ENCODE measurements at places on chromosomes 7 and 10.
A peak's percentile ranks its signal among the peaks of the same experiment; 100 is the strongest.

DNA sequence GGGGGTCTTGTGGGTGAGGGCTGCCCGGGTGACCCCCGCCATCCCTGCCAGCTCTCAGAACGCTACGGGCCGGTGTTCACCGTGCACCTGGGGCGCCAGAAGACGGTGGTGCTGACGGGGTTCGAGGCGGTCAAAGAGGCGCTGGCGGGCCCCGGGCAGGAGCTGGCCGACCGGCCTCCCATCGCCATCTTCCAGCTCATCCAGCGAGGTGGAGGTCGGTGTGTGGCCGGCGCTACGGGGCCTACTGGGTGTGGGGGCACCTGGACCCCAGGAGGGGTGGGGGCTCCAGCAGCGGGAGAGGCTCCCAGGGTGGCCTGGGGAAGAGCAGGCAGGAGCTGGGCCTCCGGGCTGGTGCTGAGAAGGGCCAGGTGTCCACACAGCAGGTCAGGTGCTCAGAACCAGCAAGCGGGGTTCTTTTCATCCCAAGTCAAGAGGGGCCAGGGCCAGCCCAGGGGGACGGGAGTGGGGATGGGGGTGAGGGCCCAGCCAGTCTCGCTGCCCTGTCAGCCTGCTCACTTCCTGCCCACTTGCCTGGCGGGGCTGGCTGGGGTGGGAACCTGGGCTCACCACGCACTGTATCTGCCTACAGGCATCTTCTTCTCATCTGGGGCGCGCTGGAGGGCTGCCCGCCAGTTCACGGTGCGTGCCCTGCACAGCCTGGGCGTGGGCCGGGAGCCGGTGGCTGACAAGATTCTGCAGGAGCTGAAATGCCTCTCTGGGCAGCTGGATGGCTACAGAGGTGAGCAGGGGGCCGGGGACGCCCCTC is 1.6 kb downstream of the CYP2W1 start:
- no peak for DNase-seq

- no peak for DNase-seq
Observed at GRCh38 chr10:95789902-95790301, 33.9 kb downstream of the ENTPD1 start.

DNA sequence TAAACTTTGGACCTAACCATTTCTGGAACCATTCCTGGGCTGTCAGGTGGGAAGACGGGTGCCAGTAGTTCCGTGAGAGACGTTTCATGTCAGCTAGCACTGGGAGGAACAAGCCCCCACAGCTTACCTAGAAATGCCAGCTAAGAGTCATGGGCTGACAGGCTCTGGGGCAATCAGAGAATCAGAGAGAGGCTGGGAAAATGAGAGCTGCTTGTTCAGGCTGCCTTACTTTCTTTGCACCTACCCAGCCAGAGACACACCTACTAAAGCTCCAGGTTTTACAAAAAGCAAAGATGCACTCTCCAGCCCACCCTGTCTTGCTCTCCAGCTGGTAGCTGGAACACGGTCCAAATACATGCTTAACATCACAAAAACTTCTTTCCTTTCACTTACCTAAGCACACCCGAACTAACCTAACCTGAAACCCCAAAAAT is 688 bp downstream of the PTN start:
- DNase-seq: no peak

DNA sequence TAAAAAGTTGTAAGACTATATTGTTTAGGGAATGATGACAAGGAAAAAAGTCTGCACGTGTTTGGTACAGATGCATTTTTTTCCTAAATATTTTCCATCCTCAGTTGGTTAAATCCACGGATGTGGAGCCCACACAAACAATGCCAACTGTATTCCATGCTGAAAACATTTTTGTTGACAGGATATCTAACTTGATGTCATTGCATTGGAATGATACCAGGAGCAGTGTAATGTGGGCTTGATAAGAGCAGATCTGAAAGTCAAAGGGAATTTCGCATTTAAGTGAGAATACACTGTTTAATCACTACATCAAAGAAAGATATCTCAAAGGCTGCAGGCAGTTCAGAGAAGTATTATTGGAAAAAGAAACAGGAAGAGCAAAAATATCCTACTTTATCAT is 49.5 kb upstream of the TMEM140 start:
- no peak for DNase-seq

- DNase-seq: no peak
Observed at GRCh38 chr10:5951721-5952407, 25.5 kb downstream of the IL15RA start.

- DNase-seq: no peak
Observed at GRCh38 chr10:104707602-104708459, 66.7 kb downstream of the SORCS3 start.

- peak; percentile 52 for DNase-seq
Observed at GRCh38 chr10:43128958-43129706, 9.1 kb upstream of the CSGALNACT2 start.

GRCh38 chr7:30510124-30511075 is 5.8 kb upstream of the GGCT start:
- peak; percentile 53 for DNase-seq

DNA sequence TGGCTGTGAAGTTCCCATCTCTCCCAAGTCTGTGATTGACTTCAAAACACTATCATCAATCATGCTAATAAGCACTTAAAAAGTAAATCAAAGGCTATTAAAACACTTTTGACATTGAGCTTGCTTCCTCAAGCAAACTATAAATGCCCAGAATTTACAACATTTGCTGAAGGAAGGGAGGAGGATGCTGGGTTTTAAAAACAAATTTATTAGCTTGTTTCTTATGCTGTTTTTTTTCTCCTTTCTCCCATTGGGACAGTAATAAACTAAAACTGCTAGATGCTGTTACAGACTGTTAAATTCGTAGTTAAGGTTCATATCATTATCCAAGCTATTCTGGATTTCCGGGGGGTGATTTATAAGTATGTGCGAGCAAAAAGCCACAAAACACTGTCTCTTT is 250.5 kb downstream of the SORCS1 start:
- DNase-seq: no peak

DNA sequence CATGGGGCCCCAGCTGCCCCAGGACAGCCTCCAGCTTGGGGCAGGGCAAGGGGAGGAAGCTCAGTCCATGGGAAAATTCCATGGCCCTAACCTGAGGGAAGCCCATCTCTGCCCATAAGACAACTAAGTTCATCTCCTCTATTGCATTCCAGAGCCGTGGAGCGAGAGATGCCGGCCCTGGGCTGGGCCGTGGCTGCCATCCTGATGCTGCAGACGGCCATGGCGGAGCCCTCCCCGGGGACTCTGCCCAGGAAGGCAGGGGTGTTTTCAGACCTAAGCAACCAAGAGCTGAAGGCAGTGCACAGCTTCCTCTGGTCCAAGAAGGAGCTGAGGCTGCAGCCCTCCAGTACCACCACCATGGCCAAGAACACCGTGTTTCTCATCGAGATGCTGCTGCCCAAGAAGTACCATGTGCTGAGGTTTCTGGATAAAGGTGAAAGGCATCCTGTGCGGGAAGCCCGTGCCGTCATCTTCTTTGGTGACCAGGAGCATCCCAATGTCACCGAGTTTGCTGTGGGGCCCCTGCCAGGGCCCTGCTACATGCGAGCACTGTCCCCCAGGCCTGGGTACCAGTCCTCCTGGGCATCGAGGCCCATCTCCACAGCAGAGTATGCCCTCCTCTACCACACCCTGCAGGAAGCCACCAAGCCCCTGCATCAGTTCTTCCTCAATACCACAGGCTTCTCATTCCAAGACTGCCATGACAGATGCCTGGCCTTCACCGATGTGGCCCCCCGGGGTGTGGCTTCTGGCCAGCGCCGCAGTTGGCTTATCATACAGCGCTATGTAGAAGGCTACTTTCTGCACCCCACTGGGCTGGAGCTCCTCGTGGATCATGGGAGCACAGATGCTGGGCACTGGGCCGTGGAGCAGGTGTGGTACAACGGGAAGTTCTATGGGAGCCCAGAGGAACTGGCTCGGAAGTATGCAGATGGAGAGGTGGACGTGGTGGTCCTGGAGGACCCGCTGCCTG is 4.3 kb downstream of the AOC1 start:
- DNase-seq: no peak

DNA sequence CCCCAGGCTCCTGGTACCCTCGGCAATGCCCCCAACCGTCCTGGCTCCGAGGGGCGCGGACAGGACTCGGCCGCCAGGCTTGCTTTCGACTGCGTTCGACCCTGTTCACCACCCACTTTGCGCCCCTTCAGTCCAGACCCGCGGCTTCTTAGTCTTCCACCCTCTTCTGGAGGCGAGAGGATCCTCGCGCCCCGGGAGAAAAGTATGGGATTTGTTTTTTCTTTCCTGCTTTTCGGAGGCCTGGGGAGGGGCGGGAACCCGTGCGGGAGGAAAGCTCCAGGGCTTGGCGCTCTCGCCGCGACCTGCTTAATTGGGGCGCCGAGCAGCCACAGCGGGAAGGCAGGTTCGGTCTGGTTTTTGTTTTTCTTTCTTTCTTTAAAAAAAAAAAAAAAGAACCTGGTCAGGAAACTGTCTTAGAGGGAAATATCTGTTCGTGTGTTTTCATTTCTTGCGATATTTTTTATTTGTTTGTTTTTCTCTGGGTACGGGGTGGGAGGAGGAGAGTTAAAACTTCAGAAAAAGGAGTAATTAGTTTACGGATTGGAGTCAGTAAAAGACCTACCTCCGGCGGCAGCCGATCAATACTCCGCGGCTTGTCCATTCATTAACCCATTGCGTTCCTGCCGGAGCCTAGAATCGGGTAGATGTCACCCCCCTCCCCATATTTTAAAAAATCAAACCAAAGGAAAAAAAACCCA is 1.6 kb downstream of the EMX2 start:
- no peak for DNase-seq

DNA sequence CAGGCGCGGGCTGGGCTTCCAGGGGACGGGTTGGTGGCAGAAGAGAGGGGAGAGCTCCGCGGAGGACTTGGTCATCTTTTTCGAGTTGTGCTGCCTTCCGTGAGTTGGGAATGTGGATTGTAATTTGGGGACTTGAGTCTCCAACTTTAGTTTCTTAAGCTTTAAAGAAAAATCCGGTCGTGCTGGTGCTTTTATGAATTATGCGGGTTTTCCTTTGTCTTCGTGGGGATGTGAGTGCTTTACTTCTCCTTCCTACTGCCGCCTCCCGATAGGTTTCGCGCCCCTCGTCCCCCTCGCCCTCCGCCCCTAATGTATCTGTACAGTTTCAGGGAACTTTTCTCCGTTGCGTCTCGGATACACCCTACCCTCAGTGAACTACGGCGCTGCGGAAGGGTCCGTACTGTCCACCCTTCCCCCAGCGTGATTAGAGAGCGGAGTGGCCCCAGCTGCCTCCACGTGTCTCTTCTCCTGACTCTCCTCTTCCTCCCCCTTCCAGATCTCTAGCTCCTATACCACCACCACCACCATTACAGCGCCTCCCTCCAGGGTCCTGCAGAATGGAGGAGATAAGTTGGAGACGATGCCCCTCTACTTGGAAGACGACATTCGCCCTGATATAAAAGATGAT is 649 bp downstream of the SCD start:
- peak; percentile 29 for DNase-seq

- DNase-seq: no peak
Observed at GRCh38 chr7:27129729-27130539, 623 bp downstream of the HOXA4 start.

DNA sequence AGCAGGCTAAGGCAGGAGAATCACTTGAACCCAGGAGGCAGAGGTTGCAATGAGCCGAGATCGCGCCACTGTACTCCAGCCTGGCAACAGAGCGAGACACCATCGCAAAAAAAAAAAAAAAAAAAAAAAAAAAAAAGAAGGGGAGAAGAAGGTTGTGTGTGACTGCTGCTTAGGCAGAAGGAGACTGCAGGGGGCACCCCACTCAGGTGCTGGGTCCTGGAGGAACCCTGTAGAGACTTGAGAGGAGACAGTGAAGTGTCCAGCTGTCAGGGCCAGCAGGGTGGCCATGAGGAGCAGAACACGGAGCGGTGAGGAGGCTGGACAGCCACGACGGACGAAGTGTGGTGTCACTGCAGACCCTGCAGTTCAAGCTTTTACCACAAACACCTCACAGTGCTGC is 99.0 kb upstream of the NMT2 start:
- no peak for DNase-seq

DNA sequence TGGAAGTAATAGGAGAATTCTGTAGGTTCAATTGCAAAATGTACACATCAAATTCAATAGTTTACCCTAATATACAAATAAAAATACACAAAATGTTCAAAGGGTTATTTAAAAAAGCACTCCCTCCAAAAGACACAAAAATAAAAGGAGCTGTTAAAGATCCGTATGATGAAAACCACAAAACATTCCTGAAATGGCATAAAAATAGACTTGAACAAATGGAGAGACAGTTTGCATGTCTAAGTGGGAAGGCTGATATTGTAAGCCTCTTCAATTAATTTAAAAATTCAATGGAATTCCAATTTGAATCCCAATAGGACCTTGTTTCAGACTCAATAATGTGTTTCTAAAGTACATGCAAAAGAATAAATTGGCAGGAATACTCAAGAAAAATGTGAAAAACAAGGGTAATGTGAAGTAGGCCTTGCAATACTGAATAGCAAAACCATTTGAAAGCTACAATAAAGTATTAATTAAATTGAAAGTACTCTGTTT is 38.0 kb upstream of the INSYN2A start:
- no peak for DNase-seq

Data from activated naive CD4-positive, alpha-beta T cell treated with anti-CD3 and anti-CD28 coated beads, Interleukin-2, amount 10 ng/mL, durations not matched to agents 7 days and 5 days (primary cell).